ENCODE measurements at places on chromosomes 5 and 9.

DNA sequence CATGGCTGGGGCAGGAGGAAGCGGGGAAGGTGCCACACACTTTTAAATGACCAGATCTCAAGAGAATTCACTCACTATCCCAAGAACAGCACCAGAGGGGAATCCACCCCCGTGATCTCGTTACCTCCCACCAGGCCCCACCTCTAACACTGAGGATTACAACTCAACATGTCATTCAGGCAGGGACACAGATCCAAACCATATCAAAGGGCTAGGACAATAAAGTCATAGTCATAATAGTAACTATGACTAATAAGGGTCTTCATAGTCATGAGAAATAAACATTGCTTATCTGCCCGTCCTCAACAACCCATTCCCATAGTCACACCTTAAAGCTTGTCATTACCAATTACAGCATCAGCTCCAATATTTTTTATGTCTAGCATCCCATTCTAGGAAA, 65.3 kb upstream of the SMC2 start:
- no peak for DNase-seq

GRCh38 chr5:76084496-76085242, 1.5 kb downstream of the SV2C start:
- DNase-seq = no peak

DNA sequence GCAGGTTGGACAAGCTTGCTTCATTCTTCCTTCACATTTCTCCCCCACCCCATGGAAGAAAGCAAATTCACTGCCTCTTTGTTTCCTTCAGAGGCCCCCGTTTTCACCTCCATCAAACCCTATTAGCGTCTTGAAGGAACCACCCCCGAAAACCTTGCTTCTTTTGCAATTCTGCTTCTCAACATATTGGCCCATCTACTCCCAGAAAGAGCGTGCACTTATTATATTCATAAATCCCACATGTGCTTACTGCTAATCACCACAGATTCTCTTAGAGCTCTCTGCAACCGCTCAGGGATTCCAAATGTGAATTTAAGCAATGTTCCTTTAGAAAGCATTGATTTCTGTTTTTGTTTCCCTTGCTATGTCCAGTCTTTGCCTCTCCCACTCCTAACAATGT, 1.1 kb downstream of the F2RL2 start:
- DNase-seq = no peak

DNA sequence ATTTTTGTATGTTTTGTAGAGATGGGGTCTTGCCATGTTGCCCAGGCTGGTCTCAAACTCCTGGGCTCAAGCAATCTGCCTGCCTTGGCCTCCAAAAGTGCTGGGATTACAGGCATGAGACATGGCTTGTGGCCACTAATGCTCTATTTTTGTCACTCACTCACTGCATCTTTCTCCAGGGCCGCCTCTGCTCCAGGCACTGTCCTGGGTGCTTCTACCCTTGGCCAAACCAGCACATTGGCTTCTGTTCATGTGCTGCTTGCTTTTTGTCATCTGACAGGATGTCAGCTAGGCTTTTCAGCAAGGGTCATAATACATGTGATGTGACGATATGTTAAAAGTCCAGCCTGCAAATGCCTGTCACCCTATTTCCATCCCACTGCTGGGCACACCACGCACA, 3.2 kb downstream of the ODF2 start:
- no peak for DNase-seq

DNA sequence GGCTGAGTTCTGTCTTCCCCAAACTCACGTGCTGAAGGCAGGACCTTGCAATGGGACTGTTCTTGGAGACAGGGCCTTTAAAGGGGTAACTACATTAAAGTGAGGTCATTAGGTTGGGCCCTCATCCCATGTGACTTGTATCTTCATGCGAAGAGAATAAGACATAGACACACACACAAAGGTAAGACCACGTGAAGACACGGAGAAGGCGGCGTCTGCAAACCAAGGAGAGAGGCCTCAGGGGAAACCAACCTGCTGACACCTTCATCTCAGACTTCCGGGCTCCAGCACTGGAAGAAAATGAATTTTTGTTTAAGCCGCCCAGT, 50.7 kb upstream of the KCNMB1 start:
- no peak for DNase-seq

DNA sequence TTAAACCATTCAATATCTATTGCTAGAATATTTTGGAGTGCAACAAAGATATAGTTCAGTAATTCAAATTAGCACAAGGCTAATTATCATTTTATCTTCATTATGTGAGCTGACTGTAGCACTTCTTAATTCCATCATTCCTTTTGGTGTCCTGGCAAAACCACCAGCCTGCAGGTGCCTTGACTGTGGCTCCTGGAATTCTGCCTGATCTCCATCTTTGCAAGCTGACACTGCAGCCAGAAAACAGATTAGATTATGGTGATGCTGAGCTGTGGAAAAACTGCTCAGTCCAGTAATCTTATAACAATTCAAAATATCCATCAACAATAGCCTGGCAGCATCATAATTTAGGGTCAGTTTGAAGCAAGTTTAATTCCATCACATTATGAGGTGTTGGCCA, 919.5 kb downstream of the DTWD2 start:
- DNase-seq = no peak

All from frontal cortex (tissue), 4 donors.